ENCODE measurements at places on chromosomes 6 and 20.

- no peak for DNase-seq
These were observed 125.1 kb downstream of the ZNF217 start for GRCh38 chr20:53468587-53468986.

- DNase-seq, result no peak
These were observed 109.0 kb downstream of the ZFP64 start for GRCh38 chr20:52082612-52083011.

DNA sequence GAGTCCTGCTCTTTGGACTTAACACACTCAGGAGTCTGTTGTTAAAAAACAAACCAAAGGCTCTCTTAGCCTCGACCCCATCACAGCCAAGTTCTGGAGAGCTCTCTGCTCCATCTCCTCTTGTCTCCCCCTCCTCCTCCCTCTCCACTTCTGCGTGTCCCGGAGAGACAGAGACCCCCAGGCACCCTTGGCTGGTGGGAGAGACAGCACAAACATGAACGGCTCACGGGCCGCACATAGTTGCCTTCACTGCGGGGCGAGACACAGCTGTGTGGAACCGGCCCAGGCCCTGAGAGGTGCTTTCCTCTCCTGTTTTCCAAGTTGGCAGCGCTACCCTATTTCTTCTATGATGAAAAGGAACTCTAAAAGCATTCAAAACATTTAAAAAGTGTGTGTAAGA is 23.3 kb upstream of the MYT1 start:
- no peak for DNase-seq

- DNase-seq, result no peak
These were observed 844 bp downstream of the WFDC2 start for GRCh38 chr20:45470262-45470931.

DNA sequence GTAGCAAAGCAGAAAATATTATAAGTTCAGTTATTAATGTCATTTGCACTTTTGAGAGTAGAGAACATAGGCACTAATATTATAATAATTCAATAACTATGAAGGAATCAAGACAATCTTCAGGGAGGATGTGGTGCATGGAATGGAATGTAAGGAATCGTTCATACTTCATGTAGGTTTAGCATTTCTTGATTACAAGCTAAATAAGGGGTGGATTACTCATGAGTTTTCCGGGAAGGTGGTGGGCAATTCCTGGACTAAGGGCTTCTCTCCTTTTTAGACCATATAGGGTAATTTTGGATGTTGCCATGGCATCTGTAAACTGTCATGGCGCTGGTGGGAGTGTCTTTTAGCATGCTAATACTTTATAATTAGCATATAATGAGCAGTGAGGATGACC is 9.1 kb upstream of the BTNL2 start:
- no peak for DNase-seq

GRCh38 chr20:61699495-61700374 is 365.9 kb downstream of the TAF4 start:
- no peak for DNase-seq

GRCh38 chr6:3382326-3383279 is 74.2 kb downstream of the SLC22A23 start:
- DNase-seq, result no peak

- DNase-seq, result no peak
These were observed 769 bp upstream of the TRPC4AP start for GRCh38 chr20:35093267-35093884.

DNA sequence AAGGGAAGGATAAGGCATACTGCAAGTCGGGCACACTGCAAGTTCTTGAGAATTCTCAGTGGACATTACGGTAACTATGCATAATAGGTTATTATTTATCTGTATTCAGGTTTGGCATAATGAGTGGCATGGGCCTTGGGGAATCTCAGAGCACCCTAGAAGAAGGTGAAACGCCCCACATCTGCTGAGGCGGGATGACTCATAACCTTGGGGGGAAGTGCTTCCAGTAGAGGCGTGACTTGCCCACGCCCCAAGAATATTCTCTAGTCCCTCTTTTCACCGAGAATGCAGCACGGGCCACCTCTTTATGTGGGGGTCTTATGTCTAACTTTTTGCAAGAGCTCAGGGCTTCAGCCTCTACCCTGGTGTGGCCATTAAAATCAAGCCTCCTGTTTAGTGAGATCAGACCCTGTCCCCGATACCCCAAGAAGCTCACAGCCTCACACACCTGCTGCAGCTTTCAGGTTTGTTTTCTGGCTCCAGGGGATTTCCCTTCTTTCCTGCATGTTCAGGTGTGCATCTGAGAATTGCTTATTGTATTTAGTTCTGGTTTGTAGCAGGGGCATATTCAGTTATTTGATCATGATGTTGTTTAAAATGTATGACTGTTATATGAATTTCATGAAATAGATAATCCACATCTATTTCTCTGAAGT is 19.1 kb downstream of the ZFP64 start:
- no peak for DNase-seq

DNA sequence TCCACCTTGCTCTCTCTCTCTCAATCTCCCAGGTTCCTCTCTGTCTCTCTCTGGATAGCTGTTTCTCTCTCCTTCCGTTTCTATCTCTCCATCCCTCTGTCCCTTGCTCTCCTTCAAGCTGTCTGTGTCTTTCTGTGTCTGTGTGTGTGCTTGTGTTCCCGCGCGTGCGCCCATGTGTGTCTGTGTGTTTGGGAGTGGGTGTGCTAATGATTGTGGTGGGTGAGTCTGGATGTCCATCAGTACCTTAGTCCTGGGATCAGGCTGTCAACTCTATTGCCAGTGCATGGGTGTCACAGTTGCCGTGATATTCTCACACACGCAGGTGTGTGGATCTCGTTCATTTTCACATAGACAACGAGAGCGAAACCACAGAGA is 1380.6 kb upstream of the DEFB115 start:
- no peak for DNase-seq

DNA sequence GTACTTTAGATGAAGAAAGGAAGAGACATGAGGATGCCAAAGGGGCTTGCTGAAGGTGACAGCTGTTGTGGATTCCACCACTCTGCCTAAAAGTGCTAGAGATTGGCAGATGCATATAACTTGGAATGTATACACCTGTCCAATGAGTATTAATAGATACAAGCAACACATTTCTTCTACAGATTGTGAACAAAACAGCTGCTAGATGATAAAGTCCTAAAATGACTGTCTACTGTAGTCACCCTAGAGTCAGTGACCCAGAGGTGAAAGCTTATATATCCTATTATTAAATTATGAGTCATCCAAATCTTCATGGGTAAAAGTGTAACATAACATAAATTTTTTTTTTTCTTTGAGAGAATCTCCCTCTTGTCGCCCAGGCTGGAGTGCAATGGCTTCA is 5.2 kb downstream of the RNF217 start:
- no peak for DNase-seq

DNA sequence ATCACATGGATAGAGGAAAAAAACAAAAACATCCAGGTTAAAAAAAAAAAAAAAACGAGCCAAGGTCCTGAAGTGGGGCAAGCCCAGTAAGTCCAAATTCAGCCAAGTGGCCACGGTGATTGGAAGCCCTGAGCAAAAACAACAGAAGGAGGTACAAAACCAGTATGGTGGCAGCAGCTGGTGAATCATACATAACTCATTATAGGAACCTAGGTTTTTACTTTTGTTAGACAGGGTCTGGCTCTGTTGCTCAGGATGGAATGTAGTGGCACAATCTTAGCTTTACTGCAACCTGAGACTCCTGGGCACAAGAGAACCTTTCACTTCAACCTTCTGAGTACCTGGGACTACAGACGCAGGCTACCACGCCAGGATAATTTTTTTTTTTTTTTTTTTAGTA is 22.7 kb upstream of the MYB start:
- no peak for DNase-seq

- no peak for DNase-seq
These were observed 126.6 kb upstream of the CCDC28A start for GRCh38 chr6:138647006-138647405.

GRCh38 chr6:39516471-39516870 is 194.0 kb upstream of the KCNK16 start:
- no peak for DNase-seq

GRCh38 chr6:6721606-6722005 is 133.1 kb downstream of the LY86 start:
- DNase-seq, result no peak

DNA sequence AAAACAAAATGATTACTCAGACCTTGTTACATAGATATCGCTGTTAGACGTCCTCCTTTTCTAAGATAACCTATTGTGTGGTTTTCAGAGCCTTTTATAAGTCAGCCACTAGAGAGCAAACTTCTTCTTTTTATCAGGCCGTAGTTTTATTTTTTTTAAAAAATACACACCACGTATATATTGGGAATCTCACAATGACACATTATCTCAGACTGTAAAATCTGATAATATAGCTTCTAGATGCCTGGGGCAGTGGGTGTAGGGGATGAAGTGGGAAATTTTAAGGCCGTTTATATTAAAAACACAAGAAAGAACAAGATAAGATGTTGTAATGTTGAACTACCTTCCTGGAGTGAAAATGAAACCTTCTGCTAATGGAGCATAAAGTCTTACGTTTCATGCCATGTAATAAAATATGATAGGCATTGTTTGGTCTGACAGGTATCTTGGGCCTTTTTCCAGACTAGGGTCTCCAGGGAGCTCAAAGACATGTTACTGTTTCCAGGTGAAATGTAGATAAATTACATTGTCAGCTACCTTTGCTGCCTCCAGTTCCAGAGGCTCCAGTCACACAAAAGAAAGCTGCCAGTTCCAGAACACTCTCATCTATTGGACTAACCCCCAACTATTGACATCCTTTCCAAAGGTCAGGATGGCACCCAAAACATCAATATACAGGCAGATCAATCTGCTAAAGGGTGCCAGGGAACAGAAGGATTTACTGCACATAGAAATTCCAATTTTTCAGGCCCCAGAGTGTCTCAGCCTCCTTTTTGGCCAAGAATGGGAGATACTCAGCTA is 130.2 kb upstream of the AKIRIN2 start:
- DNase-seq, result peak; percentile 78

DNA sequence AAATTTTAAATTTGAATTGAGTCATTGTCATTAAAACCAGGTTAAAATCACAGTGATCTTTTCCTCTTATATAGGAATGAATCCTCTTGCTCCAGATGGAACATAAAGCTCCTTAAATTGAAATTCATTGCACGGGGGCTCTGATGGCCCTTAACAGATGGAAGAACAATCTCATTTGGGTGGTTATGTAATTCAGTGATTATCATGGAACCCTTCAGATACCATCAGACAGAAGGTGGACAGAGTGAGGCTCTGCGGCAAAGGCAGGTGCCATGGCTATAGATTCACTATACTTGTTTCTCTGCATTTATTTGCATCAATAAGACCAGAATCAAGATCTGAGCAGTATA is 17.8 kb upstream of the RNF182 start:
- DNase-seq, result peak; percentile 14

GRCh38 chr6:70270287-70271005 is 32.4 kb downstream of the COL9A1 start:
- DNase-seq, result no peak

DNA sequence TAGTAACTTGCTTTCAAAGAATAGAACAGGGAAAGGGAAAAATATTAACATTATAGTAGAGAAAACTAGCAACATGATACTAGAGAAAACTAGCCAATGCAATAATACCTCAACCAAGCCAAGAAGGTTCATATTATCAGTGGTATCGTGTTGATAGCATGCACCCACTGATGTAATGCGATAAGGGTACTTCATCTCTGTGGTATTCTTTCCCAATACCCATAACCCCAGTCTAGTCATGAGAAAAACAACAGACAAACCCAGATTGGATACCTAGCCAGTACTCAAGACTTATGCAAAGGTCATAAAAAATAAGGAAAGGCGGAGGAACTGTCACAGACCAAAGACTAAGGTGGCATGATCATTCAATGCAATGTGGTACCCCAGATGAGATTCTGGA is 21.0 kb downstream of the BLOC1S5 start:
- no peak for DNase-seq
